ENCODE measurements at places on chromosomes 4 and X. TPM values are rescaled to one million over a fixed set of nuclear protein-coding genes. Genes with fewer than 3 reads are reported as not detected.

DNA sequence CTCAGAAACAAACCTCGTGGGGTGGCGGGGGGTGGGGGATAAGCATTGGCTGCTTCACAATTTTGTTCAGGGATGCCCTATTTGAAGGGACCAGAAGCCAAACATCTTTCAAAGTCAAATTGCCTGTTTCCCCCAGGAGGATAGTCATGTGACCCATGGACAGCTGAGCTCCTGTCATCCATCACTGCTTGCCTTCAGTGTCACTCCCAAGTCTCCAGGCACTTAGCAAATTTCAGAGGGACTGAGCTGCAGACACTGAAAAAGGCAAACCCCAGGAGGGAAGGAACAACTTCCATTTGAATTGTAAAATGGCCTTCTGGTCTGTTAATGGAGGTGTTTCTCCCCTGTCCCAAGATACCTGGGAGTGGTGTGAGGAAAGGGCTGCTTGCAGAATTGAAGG lies 73.4 kb downstream of the FRMPD3 start:
- no peaks in the 10 kb centered on the region for H3K27me3 ChIP-seq
- no peak overlapping the region for H3K4me3 ChIP-seq
- no peak for DNase-seq
- H3K36me3 ChIP-seq = no peaks in the 10 kb centered on the region
- no peak overlapping the region for H3K27ac ChIP-seq
- no peaks in the 10 kb centered on the region for H3K4me1 ChIP-seq

CDS1 gene
- total RNA-seq = not detected

DNA sequence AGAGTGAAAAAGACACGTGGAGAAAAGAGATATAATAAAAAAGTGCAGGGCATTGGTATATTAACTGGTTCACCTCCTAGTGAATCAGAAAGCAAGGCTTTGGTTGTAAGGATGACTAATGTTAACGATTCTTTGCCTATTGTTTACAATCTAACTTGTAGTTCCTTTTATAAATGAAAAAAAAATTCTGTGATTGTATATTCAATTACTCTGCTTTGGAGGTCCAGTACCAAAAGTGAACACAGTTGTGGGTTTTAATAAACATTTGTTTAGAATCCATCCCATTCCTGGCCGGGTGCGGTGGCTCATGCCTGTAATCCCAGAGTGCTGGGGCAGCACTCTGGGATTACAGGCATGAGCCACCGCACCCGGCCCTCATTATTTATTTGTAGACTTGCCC lies 36.9 kb upstream of the PRSS12 start:
- no peaks in the 10 kb centered on the region for H3K4me1 ChIP-seq
- no peaks in the 10 kb centered on the region for H3K27me3 ChIP-seq

DNA sequence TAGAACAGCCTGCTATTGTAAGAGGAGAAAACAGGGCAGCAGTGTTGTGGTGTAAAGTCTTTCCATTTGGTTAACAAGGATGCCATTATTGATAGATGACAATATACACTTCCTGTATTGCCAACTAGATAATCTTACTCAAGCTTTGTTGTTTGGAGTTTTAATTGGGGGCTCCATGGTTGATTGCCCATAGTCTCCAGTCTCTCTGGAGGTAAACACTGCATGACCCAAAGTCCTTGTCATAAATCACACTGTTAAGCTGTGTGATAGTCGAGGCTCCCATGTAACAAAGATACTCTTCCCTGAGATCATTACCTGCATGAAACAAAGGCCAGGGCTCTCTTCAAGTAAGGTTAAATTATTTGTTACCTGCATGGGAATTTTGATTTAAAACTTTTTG lies 394.6 kb downstream of the C4orf33 start:
- no peak overlapping the region for H3K4me3 ChIP-seq
- H3K27ac ChIP-seq = no peak overlapping the region
- H3K4me1 ChIP-seq = no peaks in the 10 kb centered on the region
- H3K36me3 ChIP-seq = no peaks in the 10 kb centered on the region
- H3K27me3 ChIP-seq = no peaks in the 10 kb centered on the region
- no peak for DNase-seq

- no peak overlapping the region for H3K27ac ChIP-seq
- DNase-seq = no peak
- no peaks in the 10 kb centered on the region for H3K27me3 ChIP-seq
- H3K4me3 ChIP-seq = no peak overlapping the region
- H3K36me3 ChIP-seq = no peaks in the 10 kb centered on the region
These were observed 39.2 kb downstream of the ARHGEF38 start for GRCh38 chr4:105591573-105591972.

DNA sequence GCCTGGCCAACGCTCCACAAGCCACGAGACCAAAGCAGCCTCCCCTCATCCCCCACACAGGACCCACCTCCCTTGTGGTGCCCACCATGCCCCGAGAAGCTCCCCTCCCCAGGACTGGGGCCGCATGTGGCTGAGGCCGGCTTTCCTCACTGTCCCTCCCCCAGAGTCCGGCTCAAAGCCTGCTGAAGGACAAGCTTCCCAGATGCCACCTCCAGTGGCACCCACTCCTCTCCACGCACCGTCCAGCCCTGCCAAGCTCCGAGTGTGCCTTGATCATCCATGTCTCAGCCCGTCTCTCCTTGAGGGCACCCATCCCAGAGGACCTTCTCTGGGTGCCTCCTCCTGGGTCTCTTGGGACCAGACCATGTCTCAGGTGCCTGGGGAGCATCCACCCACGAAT lies 58.8 kb upstream of the MXD4 start:
- no peak overlapping the region for H3K4me3 ChIP-seq
- no peak overlapping the region for H3K27ac ChIP-seq
- no peaks in the 10 kb centered on the region for H3K27me3 ChIP-seq
- H3K36me3 ChIP-seq = no peaks in the 10 kb centered on the region

TEX13B gene
- not detected for total RNA-seq

GRCh38 chr4:155911905-155912304 lies 8.4 kb downstream of the TDO2 start:
- DNase-seq = no peak
- H3K4me1 ChIP-seq = no peaks in the 10 kb centered on the region
- no peak overlapping the region for H3K27ac ChIP-seq
- H3K36me3 ChIP-seq = no peaks in the 10 kb centered on the region
- no peak overlapping the region for H3K4me3 ChIP-seq
- H3K27me3 ChIP-seq = no peaks in the 10 kb centered on the region

DNA sequence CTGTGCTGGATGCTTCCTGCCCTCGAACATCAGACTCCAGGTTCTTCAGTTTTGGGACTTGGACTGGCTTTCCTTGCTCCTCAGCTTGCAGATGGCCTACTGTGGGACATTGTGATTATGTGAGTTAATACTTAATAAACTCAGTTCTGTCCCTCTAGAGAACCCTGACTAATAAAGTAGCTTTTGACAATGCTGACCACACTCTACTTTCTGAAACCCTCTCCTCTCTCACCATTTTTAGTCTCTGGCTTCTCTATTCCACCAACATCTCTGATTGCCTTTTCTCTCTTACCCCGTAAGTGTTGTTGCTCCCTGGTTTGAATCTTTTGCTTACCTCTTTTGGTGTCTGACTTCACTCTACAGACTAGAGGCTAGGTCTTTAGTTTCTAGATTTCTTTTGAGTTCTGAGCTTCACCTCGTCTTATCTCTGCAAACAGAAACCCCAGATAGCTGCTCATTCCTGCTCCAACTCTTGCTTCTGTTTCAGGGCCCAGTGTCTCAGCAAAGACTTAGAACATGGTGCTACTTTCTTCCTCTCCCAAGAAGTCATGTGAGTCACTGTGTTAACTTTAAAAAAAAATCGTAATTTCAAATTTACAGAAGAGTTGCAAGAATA lies 11.4 kb downstream of the TMSB4X start:
- no peaks in the 10 kb centered on the region for H3K36me3 ChIP-seq
- peak overlapping the region; percentile 61 for H3K27ac ChIP-seq
- H3K4me1 ChIP-seq = peaks cover 57% of the 10 kb centered on the region
- H3K4me3 ChIP-seq = peak overlapping the region; percentile 11

- H3K27ac ChIP-seq = no peak overlapping the region
- DNase-seq = no peak
- no peaks in the 10 kb centered on the region for H3K4me1 ChIP-seq
These were observed 23.0 kb upstream of the NFKB1 start for GRCh38 chr4:102478186-102478585.

UCHL1 gene
- not detected for total RNA-seq
